ENCODE measurements at places on chromosomes 4 and X. TPM values are rescaled to one million over a fixed set of nuclear protein-coding genes. Genes with fewer than 3 reads are reported as not detected.
A peak's percentile ranks its signal among the peaks of the same experiment; 100 is the strongest.

The XAGE1A gene
- total RNA-seq, result not detected

The STK32B gene
- total RNA-seq, result 1.2 TPM

The PAGE2B gene
- total RNA-seq, result not detected

The RAP2C gene
- total RNA-seq, result 15.9 TPM

The FRMPD4 gene
- total RNA-seq, result not detected

The HAUS3 gene
- total RNA-seq, result 17.4 TPM

The IQSEC2 gene
- total RNA-seq, result 17.2 TPM

The HDX gene
- 4.0 TPM for total RNA-seq

The SYN1 gene
- 5.4 TPM for total RNA-seq

DNA sequence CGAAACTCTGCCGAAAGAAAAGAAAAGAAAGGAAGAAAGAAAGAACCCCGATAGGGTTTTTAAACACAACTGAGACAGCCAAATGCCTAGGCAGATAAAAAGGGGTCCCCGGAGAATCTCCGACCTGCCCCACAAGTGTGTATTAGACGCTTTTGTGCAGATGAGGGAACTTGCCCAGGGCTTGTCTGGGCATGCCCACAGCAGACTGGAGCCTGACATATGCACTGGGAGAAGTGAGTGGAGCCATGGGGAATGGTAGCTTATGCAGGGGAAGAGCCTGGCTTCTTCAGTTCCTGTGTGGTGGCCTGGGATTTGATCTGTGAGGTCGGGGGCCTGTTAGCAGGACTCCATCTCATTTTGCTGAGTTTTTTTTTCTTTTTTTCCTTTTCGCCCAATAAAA lies 199.0 kb downstream of the GPC3 start:
- no peaks in the 10 kb centered on the region for H3K4me1 ChIP-seq
- DNase-seq, result no peak
- H3K4me3 ChIP-seq, result no peak overlapping the region
- no peaks in the 10 kb centered on the region for H3K27me3 ChIP-seq

DNA sequence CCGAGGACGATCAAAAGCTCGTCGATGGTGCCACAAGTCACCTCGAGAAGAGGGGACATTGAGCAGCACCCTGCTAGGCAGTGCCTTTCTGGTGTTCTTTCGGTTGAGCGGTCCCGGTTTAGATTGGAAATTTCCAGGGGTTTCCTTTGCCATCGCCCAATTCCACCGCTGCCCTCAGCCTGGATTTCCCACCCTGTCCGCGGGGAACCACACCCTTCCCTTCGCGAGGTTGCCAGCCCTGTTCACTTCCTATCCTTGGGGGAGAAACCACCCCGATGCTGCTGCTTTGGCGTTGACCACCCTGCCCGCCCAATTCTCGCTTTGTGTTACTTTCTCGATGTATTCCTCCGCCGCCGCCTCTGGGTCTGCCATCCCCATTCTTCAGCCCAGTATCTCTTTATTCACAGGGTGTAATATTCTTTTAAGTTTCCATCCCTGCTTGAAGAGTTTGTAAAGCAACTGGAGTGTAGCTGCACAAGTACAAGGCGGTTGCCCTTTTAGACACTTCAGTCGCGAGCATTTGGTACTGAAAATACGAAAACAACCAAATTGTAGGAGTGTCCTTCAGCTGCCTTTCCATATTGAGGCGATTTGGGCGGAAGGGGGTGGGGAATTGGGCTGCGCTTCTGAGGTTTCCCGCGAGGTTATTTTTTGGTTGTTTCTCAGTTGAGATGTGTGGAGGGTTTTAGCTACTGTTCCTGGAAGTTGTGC lies 1.1 kb downstream of the OGT start:
- H3K4me1 ChIP-seq, result no peaks in the 10 kb centered on the region
- H3K36me3 ChIP-seq, result no peaks in the 10 kb centered on the region
- peak overlapping the region; percentile 47 for H3K4me3 ChIP-seq
- peak overlapping the region; percentile 72 for H3K27ac ChIP-seq

DNA sequence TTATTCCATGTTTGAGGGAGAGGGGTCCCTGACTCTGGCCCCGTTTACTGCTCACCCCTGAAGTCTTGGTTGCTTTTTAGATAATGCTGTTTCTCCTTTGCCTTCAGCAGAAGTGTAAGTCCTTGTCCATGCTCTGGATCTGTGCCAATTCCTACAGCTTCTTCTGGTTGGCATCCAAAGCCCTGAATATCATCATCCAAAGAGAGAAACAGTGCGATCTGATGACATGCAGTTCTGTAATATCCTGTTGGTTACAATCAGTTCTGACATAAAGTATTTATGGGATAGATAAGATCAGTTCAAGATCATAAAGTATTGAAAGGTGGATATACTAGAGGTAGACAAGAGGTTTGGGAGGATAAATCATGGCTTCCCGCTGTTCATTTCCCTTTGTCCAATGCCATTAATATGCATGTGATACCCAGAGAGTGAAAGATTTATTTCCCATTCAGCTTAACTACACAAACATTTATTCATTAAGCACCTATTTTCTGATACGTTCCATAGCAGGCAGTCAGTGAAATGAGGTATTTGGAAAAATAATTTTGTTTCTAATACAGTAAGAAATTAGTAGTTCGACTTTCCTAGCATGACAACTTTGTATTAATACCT lies 53.2 kb upstream of the TMEM150C start:
- no peak overlapping the region for H3K27ac ChIP-seq
- no peaks in the 10 kb centered on the region for H3K36me3 ChIP-seq

DNA sequence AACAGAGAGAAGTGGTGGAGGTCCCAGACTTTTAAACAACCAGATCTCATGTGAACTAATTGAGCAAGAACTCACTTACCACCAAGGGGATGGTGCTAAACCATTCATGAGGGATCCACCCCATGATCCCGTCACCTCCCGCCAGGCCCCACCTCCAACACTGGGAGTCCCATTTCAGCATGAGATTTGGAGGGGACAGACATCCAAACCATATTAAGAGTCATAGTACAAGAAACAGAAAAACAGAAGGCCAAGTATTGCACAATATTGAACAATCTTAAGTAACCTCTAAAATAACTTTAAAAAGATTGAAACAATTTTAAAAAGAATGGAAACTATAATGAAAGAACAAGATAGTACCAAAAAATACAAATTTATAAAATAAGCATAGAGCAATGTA lies 110.0 kb downstream of the CBR4 start:
- peak; percentile 41 for DNase-seq
- H3K4me1 ChIP-seq, result peaks cover 3% of the 10 kb centered on the region

DNA sequence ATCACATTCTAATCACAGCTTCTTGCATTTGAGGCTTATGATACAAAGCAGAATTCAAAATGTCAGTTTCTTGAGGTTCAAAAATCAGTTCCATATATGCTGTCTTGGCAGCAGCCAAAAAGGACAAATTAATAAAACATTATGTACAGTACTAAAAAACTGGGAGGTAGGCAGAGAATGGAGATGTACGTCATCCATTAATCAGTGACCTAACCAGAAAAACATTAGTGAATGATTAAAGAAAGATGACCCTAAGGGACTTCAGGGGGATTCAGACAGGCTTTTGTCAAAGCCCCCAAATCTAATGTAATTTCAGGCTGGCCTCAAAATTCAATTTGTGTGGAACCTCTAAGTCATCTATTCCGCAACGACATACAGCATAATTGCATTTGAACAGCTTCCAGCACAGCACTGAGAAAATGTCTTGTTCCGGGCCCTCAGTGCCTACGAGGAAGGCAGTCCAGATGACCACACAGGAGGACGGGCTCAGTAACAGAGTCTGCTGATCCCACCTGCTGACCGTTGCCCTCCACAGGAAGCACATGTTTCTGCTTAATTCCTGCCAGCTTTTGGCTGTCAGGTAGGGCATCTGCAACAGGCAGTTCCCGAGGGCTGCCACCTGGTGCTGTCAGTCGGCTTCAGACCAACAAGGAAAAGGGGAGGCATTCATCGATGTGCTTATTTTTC lies 83.8 kb upstream of the HHIP start:
- no peak overlapping the region for H3K27ac ChIP-seq
- H3K4me1 ChIP-seq, result no peaks in the 10 kb centered on the region
- no peak for DNase-seq
- no peaks in the 10 kb centered on the region for H3K36me3 ChIP-seq
- no peak overlapping the region for H3K4me3 ChIP-seq

DNA sequence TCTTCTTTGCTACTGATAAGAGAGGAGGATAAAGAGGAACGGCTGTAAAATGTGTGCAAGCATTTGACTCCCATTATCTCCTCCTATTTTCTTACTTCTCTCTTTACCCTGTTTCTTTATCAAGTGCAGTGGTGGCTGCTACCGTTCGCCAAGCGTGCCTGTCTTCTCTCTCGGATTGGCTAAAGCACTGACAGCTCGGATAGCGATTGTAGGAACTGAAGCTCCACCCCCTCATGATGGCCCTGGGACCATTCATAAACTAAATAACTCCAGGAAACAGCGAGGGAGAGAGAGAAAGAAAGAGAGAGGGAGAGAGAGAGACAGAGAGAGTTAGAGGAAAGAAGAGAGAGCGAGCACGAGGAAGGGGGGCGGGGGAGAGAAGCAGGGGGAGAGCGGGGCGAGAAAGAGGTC lies 305 bp upstream of the MAB21L2 start:
- no peak for DNase-seq
- H3K4me1 ChIP-seq, result peaks cover 3% of the 10 kb centered on the region
- H3K4me3 ChIP-seq, result no peak overlapping the region
- H3K27me3 ChIP-seq, result no peaks in the 10 kb centered on the region
- no peak overlapping the region for H3K27ac ChIP-seq

GRCh38 chrX:125293850-125294780 lies 25.6 kb upstream of the TEX13C start:
- H3K4me1 ChIP-seq, result no peaks in the 10 kb centered on the region
- H3K27ac ChIP-seq, result no peak overlapping the region
- no peak overlapping the region for H3K4me3 ChIP-seq

DNA sequence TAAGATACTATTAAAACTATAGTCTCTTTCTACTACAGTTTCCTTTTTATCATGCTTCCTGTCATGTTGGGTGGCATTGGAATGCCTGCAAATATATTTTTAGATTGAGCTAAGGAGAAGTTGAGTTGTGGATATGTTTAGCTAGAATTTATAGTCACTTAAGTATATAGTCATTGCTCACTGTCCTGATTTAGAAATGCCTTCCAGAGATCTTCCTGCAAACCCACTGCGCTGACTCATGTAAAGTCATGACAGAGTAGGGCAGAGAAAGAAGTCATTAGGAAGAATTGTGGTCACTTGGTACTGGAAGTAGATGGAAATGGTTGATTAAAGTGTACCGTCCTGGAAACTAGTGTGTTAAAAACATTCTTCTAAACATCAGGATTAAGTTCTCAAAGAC lies 490.3 kb upstream of the PABPC4L start:
- DNase-seq, result no peak
- no peaks in the 10 kb centered on the region for H3K36me3 ChIP-seq
- no peak overlapping the region for H3K27ac ChIP-seq
- H3K4me1 ChIP-seq, result no peaks in the 10 kb centered on the region
- H3K4me3 ChIP-seq, result no peak overlapping the region

GRCh38 chr4:5710961-5711478 lies at the start of gene EVC:
Gene EVC, plus strand, starts transcription at chr4:5711201. Its CDS starts 180 bp downstream, at chr4:5711381.
- H3K4me1 ChIP-seq, result peaks cover 20% of the 10 kb centered on the region
- H3K27ac ChIP-seq, result peak within 1 kb of the TSS; percentile 57
- no peaks in the 10 kb centered on the region for H3K36me3 ChIP-seq
- H3K27me3 ChIP-seq, result no peaks in the 10 kb centered on the region
- H3K4me3 ChIP-seq, result peak within 1 kb of the TSS; percentile 59

DNA sequence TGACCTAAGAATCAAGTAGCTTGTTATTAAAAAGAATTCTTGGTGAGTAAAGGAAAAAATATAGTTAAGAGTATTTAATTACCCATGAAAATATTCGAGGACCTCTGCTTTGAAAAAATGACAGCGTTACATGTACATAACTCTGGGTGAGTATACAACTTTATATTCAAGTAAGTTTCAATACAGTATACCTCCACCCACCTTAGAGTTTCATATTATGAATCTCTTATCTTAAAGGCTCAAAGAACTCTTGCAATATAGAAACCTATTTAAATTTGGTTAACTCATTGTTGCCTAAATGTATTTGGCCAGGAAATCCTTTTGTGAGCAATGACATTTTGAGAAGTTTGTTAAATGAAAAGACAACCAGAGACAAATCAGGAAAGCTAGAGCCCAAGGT lies 138.2 kb downstream of the QDPR start:
- no peaks in the 10 kb centered on the region for H3K4me1 ChIP-seq
- DNase-seq, result no peak
- H3K36me3 ChIP-seq, result no peaks in the 10 kb centered on the region
- H3K27ac ChIP-seq, result no peak overlapping the region

- no peak overlapping the region for H3K27ac ChIP-seq
- H3K27me3 ChIP-seq, result no peaks in the 10 kb centered on the region
- DNase-seq, result no peak
- H3K4me1 ChIP-seq, result no peaks in the 10 kb centered on the region
- H3K36me3 ChIP-seq, result no peaks in the 10 kb centered on the region
- H3K4me3 ChIP-seq, result no peak overlapping the region
Measured at GRCh38 chr4:78863254-78863869, 75.9 kb downstream of the PAQR3 start.

DNA sequence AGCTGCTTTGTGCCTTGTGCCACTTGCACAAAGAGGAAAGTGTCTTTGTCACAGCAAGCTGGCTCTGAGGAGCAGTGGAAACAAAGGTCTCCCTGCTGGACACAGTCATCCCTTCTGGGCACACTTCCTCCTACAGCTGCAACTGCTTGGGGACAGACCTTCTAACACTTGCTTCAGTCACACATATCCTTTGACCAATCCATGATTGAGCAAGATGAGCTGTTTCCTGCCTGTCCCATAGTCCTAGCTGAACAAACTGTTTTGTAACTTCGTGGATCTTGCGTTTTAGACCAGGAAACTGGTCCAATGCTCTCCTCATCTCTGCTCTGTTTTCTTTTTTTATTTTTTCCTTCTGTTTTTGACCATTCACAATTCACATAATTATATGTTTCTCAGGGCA lies 98.5 kb downstream of the RRAGB start:
- H3K36me3 ChIP-seq, result no peaks in the 10 kb centered on the region
- peaks cover 3% of the 10 kb centered on the region for H3K27me3 ChIP-seq
- no peak overlapping the region for H3K27ac ChIP-seq
- H3K4me3 ChIP-seq, result no peak overlapping the region
- no peak for DNase-seq
- H3K4me1 ChIP-seq, result no peaks in the 10 kb centered on the region

GRCh38 chr4:16733509-16733908 lies 164.9 kb downstream of the LDB2 start:
- no peaks in the 10 kb centered on the region for H3K27me3 ChIP-seq
- no peaks in the 10 kb centered on the region for H3K36me3 ChIP-seq
- no peak for DNase-seq
- H3K27ac ChIP-seq, result no peak overlapping the region
- no peaks in the 10 kb centered on the region for H3K4me1 ChIP-seq

- DNase-seq, result no peak
- no peak overlapping the region for H3K27ac ChIP-seq
- no peaks in the 10 kb centered on the region for H3K27me3 ChIP-seq
- no peaks in the 10 kb centered on the region for H3K4me1 ChIP-seq
- no peaks in the 10 kb centered on the region for H3K36me3 ChIP-seq
Measured at GRCh38 chr4:100988876-100989275, 358.4 kb downstream of the PPP3CA start.

- H3K4me1 ChIP-seq, result no peaks in the 10 kb centered on the region
- no peak for DNase-seq
- no peaks in the 10 kb centered on the region for H3K36me3 ChIP-seq
- no peak overlapping the region for H3K27ac ChIP-seq
- H3K4me3 ChIP-seq, result no peak overlapping the region
- no peaks in the 10 kb centered on the region for H3K27me3 ChIP-seq
Measured at GRCh38 chrX:125678258-125678657, 358.6 kb downstream of the TEX13C start.

GRCh38 chr4:176376032-176376614 lies 56.4 kb downstream of the SPCS3 start:
- no peaks in the 10 kb centered on the region for H3K36me3 ChIP-seq
- no peak for DNase-seq
- H3K4me3 ChIP-seq, result no peak overlapping the region
- H3K27me3 ChIP-seq, result no peaks in the 10 kb centered on the region

- no peaks in the 10 kb centered on the region for H3K4me1 ChIP-seq
- no peak overlapping the region for H3K4me3 ChIP-seq
- no peak overlapping the region for H3K27ac ChIP-seq
- H3K27me3 ChIP-seq, result no peaks in the 10 kb centered on the region
- DNase-seq, result no peak
Measured at GRCh38 chr4:143085659-143086058, 99.1 kb upstream of the USP38 start.

Data from ovary (tissue), 10 donors.